D721Med (cell line): ENCODE measurements at places on chromosomes 13 and 19.
A peak's percentile ranks its signal among the peaks of the same experiment; 100 is the strongest.

- DNase-seq: peak; percentile 51
Measured at GRCh38 chr13:106917673-106918556, 350.0 kb upstream of the ARGLU1 start.

DNA sequence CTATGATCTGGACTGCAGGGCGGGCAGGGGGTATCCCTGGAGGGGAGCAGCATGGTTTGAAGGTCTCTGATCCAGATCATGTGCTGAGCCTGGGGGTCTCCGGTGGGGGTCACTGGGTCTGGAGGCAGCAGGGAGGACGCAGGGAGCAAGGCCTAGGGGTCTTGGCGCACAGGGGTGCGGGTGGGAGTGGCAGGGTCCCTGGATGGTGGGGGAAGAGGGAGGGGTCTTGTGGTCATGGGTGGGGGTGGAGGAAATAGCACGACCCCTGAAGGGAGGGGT is 1.9 kb downstream of the BTBD2 start:
- DNase-seq: no peak

GRCh38 chr13:62767473-62767872 is 1351.8 kb upstream of the PCDH20 start:
- no peak for DNase-seq

- DNase-seq: no peak
Measured at GRCh38 chr19:41416194-41416674, 10.9 kb downstream of the B3GNT8 start.

DNA sequence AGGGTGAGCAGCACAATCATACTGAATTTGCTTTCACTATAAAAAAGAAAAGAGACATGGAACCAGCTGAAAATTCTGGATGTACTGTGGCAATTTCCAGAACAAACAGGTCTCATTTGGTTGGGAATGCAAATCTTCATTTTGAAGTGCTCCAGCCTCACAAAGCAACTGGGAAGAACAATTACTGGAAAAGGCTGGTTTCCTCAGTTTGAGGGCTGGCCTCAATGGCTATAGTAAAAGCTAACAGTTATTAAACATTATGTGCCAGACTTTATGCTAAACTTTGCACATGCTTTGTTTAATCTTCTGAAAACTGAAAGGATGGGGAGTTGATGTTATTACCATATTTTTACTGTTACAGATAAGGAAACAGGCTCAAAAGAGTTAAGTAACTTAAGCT is 3.0 kb downstream of the OBI1 start:
- no peak for DNase-seq

- no peak for DNase-seq
Measured at GRCh38 chr19:51018745-51019543, 565 bp downstream of the KLK10 start.

- no peak for DNase-seq
Measured at GRCh38 chr19:29687244-29687896, 22.1 kb downstream of the PLEKHF1 start.

DNA sequence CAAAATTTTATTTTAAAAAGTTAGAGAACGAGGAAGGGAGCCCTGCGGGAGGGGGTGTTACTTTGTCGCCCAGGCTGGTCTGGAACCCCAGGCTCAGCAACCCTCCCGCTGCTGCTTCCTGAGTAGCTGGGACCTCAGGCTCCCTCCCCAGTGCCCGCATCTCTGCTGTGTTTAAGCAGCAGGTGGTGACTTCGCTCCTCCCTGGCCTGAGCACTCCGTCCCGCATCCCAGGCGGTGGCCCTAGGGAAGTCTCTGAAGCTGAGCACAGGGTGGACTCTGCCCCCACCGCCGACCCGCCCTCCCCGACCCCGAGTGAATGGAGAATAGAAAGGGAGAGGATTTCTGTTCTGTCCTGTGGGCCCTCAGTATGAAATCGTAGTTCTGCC is 30.5 kb downstream of the ZNF701 start:
- no peak for DNase-seq

DNA sequence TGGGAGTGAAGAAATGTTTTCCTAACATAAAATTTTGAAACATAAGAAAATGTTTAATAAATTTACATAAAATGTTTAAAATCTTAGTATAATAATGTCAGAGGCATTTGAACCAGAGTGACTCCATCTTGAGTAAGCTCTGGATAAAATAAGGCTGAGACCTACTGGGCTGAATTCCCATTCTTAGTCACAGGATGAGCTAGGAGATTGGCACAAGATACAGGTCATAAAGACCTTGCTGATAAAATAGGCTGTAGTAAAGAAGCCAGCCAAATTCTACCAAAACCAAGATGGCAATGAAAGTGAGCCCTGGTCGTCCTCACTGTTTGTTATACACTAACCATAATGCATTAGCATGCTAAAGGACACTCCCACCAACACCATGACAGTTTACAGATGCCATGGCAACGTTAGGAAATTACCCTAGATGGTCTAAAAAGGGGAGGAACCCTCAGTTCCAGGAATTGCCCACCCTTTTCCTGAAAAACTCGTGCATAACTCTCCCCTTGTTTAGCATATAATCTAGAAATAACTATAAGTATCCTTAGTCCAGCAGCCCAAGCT is 1184.0 kb downstream of the UQCRFS1 start:
- DNase-seq: no peak

- DNase-seq: peak; percentile 65
Measured at GRCh38 chr19:13865571-13866462, 11.1 kb upstream of the NANOS3 start.

DNA sequence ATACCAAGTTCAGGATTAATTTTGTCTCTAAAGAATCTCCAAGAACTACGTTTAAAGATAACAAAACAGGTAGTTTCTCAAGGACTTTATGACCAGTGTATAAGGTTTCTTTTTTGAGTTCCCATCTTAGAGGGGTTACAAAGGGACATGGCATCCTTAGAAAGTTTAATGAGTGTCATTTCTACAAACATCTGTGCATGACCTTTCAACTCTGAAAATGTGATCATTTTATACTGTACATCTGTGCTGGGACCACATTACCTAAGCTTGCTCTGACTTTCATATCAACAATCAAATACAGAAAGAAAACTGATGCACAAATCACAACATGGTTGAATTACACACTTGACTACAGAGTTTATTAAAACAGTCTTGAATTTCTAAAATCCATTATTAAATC is 37.1 kb downstream of the KLF12 start:
- no peak for DNase-seq

DNA sequence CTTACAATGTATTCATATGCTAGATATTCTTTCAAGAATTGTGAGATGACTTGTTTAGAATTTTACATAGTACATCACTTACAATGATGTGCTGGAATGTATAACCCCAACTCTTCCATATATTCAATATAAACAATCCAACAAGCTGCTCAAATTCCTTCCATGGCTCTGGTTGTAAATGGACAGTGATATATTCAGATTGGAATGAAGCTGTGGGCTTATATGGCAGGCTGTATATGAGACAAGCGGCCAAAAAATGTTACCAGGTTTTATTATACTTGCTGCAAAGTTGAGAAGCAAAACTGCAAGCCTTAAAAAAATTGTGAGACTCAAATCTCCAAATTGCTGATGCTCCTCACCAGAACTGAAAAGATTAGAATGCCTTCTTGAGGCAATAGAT is 83.6 kb upstream of the KLF12 start:
- no peak for DNase-seq

- DNase-seq: no peak
Measured at GRCh38 chr13:110109910-110110309, 197.0 kb downstream of the COL4A1 start.

DNA sequence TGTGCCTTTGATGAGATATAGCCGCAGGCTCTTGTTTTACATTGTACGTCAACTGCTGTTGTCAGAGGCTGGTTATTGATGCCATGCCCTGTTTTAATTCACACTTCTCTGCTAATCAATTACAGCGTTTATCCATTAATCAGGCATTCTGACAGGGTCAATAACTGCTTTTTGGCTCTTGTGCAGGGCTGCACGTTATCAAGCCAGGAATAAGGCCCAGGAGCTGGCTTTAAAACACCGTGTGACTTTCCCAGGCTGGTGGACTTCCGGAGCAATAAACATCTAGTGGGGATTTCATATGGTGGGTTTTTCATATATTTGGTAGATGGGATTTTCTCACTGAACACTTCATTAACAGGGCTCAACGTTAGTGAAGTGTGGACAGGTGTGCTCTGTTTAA is 221.7 kb downstream of the TM9SF2 start:
- no peak for DNase-seq

DNA sequence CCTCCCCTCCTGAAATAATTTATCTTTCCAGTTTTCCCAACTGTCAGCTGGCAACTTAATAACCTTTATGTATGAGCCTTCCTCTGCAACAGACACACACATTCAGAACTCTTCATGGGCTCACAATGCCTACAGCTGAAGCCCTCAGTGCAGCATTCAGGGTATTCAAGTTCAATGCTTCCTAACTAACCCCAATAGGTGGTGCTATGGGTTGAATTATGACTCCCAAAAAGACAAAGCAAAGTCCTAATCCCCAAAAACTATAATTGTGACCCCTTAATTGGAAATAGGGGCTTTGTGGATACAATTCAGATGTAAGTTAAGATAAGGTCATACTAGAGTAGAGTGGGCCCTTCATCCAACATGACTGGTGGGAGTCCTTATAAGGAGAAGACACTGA is 202.2 kb downstream of the SUCLA2 start:
- no peak for DNase-seq

DNA sequence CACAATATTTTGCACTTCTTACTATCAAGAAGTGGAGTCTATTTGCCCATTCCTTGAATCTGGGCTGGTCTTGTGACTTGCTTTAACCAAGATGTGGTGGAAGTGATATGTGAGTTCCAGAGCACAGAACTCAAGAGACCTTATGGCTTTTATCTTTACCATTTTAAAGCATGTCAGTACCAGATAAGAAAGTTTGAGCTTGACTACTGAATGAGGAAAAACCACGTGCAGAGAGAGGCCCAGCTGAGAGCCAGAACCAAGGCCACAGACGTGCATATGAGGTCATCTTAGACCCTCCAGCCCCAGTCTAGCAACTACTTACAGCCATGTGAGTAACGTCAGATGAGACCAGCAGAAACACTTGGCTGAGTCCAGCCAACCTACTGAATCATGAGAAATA is 6.3 kb upstream of the CDK8 start:
- DNase-seq: no peak

- DNase-seq: no peak
Measured at GRCh38 chr13:75685239-75685697, 49.1 kb downstream of the LMO7 start.

DNA sequence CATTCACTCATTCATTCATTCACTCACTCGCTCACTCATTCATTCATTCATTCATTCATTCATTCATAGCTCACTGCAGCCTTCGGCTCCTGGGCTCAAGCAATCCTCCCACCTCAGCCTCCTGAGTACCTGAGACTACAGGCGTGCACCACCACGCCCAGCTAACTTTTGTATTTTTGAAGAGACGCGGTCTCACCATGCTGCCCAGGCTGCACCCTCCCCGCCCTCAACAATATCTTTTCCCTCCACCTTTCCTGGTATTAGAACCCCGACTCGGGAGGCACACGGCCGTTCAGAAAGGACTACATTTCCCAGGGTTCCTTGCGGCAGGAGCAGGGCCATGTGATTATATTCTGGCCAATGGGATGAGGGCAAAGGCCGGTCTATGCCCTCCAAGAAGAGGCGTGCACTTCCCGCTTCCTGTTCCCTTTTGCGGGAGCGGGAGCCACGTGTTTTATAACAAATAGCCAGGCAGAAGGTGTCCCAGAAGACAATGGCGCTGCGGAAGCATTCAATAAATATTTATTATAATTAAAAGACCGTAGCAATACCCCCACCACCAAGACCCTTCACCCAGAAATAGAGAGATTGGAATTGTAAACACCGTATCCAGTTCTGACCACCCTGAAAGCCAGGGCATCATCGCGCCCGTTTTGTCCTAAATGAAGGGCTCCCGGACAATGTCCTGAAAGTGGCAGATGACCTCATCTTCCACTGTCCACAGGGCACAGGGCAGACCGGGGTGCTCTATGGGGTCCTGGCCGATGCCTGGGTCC is 15.9 kb downstream of the TICAM1 start:
- peak; percentile 99 for DNase-seq

GRCh38 chr19:50384685-50385535 is 763 bp downstream of the POLD1 start:
- DNase-seq: no peak

DNA sequence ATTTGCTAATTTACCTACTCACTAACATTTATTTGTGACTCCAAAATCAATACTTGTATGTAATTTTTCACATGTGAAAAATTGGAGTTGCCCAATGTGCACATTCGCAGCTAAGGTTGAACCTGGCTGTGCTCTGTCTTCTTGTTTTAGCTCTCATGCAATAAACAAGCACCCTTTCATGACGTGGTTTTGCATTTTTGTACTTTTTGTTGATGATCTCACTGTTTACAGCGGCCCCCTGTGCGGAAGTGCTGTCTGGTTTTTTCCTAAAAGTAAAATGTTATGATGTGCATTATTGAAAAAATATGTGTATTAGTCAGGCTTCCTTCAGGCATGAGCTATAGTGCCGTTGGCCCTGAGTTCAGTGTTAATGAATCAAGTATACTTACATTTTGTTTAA is 18.1 kb downstream of the DGKH start:
- DNase-seq: no peak

DNA sequence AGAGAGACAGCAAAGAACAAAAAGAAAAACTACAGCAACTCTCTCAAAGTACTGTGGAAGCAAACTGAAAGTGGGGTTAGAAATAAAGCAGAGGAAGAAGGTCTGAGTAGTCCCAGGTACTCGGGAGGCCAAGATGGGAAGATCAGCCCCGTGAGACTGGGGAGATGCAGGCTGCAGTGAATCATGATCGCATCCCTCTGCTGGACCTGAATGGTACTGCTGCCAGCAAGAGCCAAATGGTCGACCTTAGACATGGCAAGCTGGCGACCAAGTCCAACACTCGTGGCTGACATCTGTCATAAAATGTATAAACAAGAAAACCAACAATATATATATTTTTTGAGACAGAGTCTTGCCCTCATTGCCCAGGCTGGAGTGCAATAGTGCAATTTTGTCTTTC is 33.7 kb upstream of the ZNF724 start:
- no peak for DNase-seq

- DNase-seq: no peak
Measured at GRCh38 chr19:6925801-6926751, 38.7 kb downstream of the ADGRE1 start.

DNA sequence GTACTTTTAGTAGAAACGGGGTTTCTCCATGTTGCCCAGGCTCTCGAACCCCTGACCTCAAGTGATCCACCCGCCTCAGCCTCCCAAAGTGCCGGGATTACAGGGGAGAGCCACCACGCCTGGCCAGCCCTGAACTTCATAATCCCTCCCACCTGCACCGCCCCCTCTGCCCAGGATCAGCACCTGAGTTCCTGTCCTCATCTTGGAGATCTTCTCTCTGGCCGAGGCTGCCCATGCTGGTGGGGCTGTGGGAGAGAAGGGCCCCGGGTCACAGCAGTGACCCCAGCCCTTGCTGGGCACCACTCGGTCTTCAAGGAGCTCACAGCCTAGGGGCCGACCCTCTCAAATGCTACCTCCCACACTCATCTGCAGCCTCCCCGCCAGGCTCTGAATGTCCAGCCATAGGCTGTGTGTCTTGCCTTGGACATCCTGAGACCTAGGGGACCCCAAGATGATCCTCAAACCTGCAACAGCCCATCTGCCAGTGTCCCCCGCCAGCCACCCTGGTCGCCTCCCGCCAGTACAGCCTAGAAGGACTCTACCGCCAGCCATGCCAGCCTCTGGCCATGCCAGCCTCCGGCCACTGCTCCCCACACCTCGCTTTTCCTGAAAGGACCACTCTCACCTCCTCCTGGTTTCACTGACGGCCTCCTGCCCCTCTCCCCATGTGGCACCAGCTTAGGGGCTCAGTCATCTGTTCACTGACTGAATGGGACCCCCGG is 1.5 kb downstream of the ATP8B3 start:
- no peak for DNase-seq
